ENCODE measurements at places on chromosomes 5 and 9.
A peak's percentile ranks its signal among the peaks of the same experiment; 100 is the strongest.

- no peak for DNase-seq
Measured at GRCh38 chr9:84170521-84171141, 169.9 kb downstream of the SLC28A3 start.

DNA sequence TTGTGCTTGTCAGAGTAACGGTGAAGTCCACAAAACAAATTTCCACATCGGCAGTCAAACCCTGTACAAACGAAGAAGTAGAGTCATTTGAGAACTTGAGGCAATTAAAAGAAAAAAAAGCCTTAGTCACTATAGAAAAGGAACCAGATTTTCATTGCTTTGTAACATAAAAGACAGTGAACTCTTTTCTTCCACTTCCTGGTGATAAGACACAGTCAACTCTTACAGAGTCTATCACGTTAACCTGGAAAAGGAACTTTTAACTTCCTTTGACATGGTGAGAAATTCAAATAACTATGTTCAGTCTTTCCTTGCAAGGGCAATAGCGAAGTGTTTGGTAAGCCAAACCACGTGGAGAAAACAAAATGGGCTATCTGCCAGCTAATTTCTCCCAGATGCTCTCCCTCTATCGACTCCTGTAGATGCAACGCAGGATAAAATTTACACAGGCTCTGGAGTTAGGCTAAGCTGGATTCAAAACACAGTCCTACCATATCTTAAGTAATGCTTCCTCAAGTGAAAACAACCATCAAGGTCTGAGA is 8.9 kb downstream of the ZFAND5 start:
- no peak for DNase-seq

DNA sequence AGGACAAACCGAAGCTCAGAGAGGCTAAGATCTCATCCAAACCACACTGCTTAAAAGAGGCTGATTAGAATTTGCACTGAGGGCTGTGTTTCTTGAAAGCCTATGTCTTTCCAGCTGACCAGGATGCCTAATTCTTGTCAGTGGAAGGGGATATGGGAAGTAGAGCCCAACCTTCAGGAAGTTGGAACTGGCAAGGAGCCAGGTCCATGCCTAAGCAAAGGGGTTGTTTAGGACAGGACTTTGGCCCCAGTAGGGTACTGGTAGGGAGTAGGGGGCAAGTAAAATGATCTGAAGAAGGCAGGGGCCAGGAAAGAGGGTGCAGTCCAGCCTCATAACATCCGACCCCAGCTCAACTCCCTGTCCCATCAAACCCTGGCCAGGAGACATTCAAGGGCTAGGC is 130.9 kb downstream of the GAS1 start:
- DNase-seq, result no peak

DNA sequence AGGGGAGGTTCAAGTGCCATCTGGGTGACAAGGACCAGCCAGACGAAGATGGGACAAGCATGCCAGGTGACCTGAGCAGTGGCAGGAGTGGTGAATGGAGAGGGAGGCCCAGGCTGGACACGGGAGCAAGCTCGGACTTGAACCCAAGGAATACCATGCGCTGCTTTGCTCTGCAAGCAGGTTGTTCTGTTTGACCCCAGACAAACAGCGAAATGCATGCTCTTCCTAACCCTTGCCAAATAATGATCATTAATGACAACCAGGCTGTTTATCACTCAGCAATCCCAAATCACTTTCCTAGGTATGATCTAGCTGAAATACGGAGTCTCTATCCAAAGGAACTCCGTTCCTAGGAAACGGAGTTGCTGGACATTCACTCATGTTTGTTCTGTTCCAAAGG is 77.4 kb downstream of the PTPDC1 start:
- DNase-seq, result no peak

DNA sequence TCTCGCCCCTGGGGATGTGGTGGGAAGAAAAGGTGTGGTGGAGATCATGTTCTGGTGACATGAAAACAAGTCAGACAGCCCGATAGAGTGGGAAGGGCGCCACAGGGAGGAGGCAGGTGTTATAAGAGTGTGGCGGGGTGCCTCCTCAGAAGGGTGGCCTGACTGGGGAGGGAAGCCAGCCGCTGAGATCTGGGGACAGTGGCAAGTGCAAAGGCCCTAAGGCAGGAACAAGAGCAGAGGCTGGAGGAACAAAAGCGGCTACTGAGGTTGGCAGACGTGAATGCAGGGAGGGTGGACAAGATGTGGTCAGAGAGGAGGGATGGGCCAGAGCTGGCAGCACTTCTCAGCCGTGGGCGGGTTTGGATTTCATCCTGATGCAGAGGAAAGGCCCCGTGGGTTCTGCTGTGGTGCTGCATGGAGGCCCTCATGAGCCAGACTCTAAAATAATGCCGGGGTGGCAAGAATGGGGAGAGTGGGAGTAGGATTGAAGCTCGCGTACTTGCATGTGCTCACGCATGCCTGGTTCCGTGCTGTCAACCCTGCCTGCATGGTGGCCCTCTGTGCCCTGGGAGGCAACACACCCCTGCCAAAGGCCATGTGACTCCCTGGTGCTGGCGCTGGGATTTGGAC is 89.2 kb downstream of the MVB12B start:
- no peak for DNase-seq

DNA sequence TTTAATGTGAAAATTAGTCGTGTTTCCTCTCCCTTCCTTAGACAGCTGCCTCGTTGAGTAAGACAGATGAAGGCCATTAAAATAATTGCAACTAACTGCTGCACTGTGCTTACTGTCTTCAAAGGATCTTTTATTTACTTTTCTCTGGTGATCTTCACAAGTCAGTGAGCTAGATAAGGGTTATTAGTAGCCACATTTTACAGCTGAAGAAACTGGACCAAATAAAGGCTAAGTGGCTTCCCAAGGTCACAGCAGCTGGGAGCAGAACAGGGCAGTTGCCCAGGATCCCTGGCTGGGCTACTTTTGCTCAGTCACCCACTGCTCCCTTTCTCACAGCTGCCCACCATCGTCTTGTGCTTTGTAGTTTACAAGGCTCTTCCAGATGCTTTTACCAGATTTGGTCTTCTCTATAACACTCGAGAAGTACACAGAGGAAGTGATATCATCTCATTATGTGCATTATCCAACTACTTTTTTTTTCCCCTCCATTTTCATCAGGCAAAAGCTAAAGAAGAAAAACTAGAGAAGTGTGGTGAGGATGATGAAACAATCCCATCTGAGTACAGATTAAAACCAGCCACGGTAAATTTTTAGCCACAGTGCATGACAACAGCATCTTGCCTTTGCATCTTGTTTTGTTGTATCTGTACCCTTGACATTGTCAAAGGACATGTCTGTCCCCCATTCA is 61.8 kb downstream of the ERAP1 start:
- no peak for DNase-seq

DNA sequence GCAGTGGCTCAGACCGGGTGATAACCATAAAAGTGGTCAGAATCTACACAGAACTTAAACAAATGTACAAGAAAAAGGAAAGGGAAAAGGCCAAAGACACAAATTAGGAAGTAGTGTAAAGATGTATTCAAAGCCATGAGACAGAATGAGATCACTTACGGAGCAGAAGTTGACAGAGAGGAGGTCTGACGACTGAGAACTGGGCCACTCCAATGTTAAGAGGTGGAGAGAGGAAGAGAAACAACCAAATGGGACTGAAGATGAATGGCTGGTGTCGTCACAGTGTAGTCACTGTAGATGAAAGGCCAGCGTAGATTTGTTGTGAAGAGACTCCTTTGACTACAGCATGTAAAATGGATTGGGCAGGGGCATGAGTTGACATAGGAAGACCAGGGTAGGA is 114.4 kb downstream of the DROSHA start:
- no peak for DNase-seq

DNA sequence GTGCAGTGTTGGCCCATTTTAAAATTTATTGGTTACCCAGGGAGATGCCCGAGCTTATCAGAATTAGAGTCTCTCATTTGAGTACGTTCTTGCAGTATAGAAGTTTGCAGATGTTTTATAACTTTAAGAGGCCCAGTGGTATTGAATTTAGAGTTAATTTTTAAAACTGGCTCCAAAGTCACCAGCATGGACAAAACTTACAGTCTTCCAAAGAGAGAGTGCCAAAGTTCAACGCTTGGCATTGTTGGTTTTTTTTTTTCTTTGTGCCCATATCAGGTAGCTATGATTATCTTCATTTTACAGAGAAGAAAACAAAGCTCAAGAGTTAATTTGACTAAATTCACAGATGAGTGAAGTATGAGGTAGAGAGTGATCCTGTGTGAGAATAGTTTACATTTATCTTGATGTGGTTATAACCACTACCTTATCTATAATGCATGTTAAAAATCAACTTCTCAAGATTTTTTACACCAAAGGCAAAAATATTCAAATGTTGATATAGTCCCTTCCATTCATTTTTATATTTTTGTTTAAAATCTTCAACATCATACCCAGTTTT is 273.7 kb upstream of the DMRT1 start:
- no peak for DNase-seq

GRCh38 chr9:38414040-38414723 is 10.1 kb downstream of the IGFBPL1 start:
- DNase-seq, result no peak

DNA sequence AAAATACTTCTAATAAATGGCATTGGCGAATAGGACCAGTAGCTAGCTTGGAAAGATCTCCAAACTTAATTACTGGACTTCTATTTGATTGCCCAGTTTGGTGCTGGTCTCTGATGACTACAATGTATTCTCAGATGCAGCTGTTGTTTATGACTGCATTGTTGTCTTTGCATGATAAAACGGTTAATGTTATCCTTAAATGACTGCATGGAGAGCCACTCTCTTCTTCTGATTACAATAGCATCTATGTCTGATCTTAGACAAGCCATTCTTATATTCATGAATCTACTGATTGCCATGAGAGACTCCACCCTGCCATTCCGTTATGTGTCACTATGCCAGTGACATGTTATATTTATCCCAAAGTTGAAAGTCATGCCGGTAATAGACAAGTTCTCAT is 42.9 kb upstream of the ERBIN start:
- DNase-seq, result no peak

DNA sequence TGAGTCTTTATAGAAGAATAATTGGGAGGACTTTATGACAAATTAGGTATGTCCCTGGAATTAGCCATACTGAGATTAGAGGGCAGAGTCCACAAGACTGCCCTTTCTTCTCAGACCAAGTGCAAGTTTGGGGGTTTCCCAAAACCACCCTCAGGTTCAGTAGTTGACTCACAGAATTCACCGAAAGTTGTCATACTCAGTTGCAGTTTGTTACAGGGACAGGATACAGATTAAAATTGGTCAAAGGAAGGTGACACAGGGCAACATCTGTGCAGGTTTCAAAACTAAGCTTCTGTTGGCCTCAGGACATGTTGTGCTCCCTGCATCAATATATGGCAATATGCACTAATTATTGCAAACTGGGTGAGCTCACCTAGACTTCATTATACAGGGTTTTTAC is 3.8 kb downstream of the RANBP17 start:
- no peak for DNase-seq

GRCh38 chr5:53478411-53479044 is 1.9 kb upstream of the FST start:
- peak; percentile 17 for DNase-seq

DNA sequence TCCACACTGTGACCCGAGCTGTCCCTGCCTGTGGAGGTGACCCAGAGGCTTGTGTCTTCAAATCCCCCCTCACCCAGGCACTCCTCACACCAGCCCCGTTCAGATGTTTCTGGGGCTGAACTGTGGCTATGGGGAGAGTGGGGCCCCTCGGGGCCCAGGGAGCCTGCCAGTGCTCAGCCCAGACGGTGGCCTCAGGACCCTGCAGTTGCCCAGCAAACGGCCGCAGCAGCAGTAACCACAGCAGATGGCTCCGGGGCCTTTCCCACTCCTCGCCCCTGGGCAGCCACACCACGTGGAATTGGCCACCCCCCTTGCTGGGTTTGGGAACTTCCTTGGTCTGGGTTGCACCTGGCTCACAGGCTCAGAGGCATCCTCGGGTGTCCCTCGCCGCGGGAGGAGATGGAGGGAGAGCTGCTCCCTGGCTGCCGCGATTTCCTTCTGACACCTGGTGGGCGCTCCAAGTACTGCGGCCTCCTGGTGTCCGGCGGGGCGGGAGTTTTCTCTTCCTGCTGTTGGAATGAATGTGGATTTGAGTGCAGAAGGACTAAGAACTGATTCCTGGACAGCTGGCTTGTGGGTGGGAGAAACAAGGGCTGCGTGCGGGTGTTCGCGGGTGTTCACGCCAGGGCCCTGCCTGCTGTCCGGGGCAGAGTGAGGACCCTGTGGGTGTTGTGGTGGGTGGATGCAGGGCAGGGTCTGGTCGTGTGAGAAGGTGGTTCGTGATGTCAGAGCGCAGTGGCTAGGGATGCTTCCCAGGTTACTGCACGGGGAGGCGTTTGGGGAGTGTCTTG is 97.5 kb downstream of the COL5A1 start:
- no peak for DNase-seq
